ENCODE measurements at places on chromosomes 5 and 9.

DNA sequence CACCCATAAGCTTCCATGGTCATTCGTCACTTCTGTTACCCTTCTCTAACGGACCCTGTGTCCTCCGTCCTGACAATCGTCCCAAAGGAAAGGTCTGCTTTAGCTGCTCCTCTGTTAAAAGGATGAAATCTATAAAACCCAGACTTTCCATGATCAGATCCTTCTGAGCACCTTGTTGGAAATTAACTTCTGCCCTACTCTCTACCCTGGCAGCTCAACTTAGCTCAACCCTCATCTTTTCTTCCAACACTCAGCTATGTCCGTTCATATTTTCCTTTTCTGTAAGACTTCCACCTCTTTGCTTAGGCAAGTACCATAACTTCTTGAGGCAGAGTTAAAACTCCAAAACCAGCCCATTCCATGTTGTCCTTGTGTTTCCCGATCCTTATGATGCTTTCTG is 205.4 kb downstream of the SPATA31A6 start:
- no peak for DNase-seq

DNA sequence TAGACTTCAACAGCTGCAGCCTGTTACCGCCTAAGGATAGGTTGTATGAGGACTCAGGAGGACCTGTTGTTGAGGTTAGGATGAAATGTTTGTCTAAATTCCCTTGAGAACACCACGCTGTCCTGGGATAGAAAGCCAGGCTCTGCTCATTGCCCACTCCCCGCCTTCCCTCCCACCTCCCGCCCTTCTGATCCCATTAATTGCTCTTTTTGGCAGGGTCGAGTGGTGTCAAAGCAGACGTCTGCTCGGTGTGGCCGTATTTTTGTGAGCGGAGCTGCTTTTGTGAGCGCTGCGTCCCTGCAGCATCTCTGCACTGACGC is 62.3 kb downstream of the SPATA31C2 start:
- DNase-seq, result no peak

DNA sequence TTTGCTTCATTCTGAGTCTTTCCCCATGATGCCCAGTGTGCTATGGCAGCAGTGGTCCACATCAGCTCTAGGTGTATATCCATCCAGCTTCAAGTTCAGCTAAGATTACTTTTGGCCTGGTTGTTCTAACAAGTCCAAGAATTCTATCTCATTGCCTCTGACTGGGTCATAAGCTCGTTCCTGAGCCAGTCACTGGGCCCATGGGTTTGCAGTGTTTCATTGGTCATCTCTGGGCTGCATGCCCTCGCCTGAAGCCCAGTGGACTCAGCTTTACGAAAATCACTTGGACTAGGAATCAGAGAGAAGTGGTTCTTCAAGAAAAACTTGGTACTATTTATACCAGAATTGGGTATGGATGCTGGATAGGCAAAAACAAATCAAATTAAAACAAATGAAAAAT is 16.1 kb upstream of the ARHGAP26 start:
- DNase-seq, result no peak

DNA sequence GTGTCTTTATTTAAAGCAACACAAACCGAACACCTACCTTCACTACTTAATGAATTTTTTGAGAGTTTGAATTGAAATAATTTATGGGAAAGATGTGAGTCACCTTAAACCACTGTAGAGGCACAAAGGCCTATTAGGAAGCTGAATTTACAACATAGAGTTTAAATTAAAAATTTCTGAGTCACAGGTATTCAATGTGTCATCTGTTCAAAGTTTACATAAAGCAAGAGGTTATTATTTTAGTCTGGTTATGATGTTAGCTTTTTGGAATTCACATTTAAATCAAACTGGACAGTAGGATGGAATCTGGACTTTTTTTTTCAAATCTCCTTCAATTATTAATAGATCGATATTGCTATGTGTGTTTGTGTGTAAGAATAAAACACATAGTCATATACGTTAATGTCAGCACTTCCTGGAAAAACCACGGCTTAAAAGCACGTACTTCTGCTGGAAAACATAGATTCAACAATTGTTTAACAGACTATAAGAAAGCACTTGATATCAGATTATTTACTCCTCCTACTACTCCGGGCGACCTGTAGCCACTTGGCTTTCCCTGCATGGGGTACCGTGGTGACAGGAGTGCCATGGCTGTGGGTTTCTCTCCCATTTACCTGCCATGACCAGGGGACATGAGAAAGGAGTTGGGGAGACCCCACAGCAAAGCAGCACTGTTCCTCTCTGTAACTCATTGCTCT is 638.6 kb downstream of the SEMA5A start:
- no peak for DNase-seq

DNA sequence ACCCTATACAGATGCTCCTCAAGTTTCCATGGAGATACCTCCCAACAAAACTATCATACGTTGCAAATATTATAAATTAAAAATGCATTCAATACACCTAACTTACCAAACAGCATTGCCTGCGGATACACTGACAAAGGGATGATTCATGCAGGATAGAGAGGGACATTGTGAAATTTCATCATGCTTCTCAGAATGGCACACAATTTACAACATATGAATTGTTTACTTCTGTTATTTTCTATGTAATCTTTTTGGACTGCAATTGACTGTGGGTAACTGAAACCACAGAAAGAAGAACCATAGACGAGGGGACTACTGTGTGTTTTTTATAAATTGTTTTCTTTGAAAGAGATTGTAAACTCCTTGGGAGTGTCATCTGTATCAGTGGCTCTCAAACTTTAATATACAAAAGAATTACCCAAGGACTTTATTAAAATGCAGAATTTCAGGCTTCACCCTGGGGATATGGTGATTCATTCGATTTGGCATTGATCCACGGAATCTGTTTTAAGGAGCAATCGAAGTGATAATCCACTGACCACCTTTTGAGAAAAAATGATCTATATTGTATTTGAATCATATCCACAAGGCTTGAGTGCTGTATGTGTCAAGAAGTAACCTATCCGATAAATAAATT is 146.4 kb downstream of the SGCD start:
- no peak for DNase-seq

DNA sequence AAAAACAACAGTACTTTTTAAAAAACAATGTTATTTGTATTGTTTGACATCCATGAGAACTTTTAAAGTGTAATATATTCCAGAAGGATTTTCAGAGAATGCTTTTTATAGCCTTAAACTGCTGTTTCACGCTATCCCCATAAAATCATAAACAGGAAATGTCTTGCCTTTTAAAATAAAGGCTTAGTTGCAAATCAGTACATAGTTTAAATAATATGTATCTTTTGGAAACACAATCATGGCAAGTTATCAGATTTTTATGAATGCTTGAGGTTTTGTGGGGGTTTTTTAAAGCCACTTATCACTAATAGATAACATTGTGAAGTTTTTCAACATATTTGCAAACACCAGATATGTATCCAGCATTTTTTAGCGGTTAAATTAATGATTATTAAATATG is 37.2 kb upstream of the F2RL2 start:
- DNase-seq, result no peak

DNA sequence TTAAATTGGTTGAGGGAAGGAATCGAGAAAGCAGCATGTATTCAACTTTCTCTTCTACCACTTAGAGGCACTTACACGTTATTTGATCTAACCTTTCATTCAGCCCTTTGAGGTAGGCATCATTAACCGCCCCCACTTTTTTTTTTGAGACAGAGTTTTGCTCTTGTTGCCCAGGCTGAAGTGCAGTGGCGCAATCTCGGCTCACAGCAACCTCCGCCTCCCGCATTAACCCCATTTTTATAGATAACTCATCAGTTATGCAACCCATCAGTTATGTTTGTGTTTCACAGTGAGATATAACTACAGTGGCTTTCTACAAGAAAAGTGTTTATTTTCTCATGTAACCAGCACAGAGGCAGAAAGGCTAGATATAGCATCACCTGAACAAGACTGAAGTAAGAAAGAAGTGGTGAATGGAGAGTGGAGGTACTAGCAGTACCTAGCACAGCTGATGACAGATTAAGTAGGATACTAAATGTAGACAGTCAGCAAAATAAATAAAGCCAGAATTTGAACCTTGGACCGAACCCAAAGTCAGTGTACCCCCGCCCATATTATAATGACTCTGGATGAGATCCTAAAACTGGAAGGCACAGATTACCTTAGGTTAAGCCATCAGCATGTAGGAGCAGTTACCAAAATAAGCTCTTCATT is 91.2 kb downstream of the PJA2 start:
- no peak for DNase-seq

GRCh38 chr5:7500256-7500655 is 104.3 kb downstream of the ADCY2 start:
- no peak for DNase-seq

DNA sequence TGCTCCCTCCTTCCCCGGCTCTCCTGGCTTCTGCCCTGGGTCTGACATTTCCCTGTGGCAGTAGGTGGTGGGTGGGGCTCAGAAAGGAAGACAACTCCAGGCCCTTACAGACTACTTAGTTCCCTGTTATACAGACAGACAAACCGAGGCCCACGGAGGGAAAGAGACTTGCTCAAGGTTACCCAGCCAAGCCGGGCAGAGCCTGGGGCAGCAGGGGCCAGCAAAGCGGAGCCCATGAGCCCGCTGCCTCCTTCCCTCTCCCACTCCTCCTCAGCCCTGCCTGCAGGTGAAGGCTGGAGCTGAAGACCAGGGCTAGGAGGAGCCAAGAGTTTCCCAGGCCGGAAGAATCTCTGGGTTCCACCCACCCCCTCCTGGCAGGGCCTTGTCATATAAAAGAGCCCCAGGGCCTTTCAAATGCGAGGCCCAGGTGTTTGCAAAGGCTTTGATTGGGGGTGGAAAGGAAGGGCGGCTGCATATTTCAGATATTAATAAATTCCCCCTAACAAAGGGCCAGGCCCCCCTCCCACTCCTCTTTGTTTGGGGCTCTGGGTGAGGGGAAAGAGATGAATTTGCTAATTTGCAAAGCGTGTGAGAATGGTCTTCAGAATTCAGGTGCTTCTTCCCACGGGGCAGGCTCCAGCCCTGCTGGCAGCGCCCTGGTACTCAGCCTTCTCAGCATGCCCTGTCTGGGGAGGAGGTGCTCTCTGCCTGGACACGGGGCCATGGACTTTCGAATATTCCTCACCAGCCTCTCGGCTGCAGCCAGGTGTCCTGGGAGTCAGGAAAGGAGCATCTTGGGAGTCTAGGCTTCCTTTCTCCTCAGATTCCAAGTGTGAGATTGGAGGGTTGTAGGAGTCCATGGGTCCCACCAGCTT is 21.5 kb downstream of the SLC6A7 start:
- no peak for DNase-seq

DNA sequence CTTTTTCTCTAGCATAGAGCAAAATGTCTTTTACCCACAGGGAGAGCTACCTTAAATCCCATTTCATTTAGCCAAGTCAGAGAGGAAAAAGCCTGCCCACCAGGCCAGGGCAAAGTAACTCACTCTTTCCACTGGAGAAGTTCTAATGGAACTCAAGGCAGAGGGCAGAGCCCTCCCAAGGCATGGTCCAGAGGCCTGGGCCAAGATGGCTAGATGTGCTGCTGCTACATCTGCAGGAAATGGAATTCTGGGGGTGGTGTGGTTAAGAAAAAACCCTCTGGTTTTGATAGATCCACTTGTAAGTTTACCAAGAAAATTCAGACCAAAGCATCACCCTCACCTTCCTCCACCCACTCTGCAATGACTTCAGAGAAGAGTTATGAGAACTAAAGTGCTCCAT is 37.3 kb downstream of the CSF2 start:
- DNase-seq, result no peak

Measured in coronary artery (tissue), 2 donors.